T-helper 9 cell (primary cell): ENCODE measurements at places on chromosomes 6 and 20.

- DNase-seq: no peak
Measured at GRCh38 chr6:34888514-34888856, 570 bp upstream of the ANKS1A start.

DNA sequence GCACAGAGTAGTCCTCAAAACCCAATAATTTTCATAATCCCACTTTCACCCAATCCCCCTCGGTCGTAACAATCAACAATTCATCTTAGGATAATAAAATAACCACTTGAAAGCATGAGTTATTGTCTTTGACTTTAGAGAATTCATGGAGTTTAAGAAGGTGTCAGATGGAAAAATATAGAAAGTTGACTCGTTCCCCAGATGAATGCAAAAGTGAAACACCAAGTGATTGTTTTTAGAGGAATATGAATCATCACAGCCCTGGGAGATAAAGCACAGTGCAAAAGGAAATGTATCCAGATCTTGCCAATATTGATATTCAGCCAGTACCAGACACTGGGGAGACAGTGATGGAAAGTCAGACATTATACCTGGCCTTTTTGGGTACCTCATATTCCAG lies 860.5 kb downstream of the DHX35 start:
- no peak for DNase-seq

DNA sequence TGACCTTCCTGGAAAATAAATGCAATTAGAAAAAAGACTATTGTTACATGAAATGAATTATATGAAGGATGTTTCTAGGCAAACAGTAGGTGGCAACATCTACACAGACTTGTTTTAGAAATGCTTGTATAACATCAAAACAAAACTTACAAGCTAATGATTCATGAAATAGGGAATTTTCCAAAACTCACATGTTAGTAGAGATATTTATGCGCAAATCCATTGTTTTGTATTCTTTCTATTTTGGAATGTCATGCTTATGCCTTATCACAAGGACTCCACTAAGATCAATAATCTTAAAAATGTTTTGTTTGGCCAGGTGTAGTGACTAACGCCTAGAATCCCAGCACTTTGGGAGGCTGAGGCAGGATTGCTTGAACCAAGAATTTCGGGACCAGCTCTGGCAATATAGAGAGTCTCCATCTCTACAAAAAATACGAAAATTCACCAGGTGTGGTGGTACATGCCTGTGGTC lies 32.3 kb upstream of the LGSN start:
- no peak for DNase-seq

- no peak for DNase-seq
Measured at GRCh38 chr6:67933278-67933677, 701.8 kb upstream of the ADGRB3 start.

DNA sequence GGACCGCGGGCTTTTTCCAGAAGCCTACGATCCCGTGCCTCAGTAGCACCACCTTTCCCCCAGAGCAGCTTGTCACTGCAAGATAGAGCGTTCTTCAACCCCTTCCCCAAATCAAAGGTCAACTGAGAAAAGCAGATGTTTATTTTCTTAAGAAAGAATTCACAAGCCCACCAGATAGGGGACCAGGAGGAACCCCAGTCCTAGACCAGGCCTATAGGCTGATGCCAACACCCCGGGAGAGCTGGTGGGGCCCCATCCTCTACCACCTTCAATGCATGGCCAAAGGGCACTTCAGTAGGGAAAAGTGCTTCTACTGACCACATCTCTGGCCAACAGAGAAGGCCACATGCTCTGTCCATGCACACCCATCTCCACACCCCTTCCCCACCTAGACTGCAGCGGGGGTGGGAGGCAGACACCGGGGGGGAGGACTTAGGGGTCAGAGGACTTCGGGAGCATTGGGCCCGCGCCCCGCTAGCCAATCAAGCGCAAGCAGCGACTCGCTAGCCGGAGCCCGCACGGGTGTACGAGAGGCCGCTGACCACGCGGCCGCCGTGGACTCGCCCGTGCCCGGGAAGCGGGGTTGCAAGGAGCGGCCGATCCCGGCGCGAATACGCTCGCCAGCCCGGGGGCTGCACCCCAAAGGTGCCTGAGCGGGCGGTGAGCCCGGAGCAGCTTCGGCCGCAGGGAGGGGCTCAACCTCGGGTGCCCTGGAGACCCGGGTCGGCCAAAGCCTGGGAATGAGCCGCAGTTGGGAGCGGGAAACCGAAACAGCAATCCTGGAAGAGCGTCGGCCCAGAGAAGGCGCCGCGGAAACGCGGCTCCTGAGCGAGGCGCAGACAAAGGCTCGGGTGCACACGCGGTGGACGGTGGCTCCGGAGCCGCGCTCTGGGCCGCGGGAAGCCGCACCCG lies 2.8 kb downstream of the PDE10A start:
- DNase-seq: no peak

DNA sequence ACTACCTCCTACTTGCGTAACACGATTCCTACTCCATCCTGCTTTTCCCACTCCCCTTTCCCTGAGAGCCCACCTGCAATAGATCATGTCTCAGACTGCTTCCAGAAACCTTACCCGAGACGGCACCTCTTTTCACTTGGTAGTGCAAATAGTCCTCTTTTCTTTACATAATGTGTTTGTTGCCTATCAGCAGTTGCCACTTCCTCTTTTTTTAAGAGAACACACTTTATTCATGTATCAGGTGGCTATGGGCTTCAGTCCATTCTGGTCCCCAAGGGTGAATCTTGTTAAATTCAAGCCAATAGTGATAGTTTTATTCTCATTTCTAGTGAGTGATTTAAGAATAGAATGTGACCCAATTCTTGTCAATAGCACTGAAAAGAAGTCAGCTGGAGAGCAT lies 57.7 kb upstream of the FERMT1 start:
- no peak for DNase-seq

GRCh38 chr20:17936761-17937732 lies 31.5 kb downstream of the SNX5 start:
- no peak for DNase-seq

GRCh38 chr20:64065974-64066343 lies 3.0 kb downstream of the TCEA2 start:
- peak; percentile 46 for DNase-seq

GRCh38 chr6:135170238-135170637 lies 10.9 kb upstream of the MYB start:
- no peak for DNase-seq

- DNase-seq: no peak
Measured at GRCh38 chr20:40982415-40983145, 46.0 kb upstream of the TOP1 start.

DNA sequence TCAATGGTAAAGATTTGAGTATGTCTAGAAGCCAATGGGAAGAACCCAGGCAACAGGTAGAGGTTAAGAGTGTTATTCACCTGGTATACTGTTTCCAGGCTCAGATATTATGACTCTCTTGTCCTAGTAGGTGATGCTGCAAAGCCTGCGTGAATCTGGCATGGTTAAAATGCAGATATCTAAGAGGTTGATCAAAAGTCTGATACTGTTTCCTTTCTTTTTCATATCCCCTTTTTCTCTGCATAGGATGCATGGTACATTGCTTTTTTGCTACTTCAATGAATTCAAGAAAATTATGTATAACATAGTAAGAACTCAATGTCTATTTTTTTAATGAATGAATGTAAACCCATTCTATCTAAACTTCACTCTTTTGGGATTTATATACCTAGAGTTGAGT lies 284.3 kb upstream of the KHDRBS2 start:
- no peak for DNase-seq

GRCh38 chr6:151796842-151797530 lies 10.5 kb upstream of the ESR1 start:
- no peak for DNase-seq
